T1000 (cell line): ENCODE measurements at places on chromosomes 16 and 17.

GRCh38 chr16:52578829-52579498 lies 32.0 kb upstream of the TOX3 start:
- no peak for DNase-seq

DNA sequence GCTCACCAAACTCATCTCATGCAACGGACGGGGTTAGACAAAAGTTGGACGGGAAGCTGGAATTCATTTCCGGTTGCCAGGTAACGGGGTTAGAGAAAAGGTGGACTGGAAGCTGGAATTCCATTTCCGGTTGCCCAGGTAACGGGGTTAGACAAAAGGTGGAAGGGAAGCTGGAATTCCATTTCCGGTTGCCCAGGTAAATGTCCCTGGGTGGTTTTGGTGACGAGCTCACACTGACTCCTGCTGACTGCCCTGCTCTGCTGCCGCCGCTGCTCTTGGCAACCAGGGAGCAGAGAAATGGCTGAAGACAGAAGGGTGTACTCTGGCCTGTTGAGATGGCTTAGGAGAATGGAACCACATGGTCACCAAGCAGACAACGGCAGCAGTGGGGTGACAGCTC lies 170.3 kb upstream of the RPH3AL start:
- no peak for DNase-seq

- DNase-seq, result no peak
Measured at GRCh38 chr17:56347639-56348038, 194.4 kb downstream of the ANKFN1 start.

- DNase-seq, result no peak
Measured at GRCh38 chr17:82600731-82601446, 47.4 kb downstream of the WDR45B start.

DNA sequence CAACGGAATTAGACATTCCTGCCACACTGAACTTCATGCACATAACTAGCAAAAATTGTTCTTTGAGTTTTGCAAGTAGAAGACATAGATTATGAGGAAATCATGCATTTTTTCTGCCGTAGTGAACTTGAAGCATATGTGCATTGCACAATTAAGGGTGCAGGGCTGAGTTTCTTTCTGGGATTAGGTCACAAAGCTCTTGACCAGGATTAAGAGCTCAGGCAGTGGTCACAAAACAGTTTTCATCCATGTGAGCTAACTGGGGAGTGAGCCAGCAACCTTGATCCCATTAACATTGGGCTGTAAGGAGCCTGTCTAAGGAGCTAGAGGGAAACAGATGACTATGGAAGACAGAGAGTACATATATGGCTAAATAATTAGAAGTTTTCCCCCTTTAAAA lies 143.7 kb downstream of the PMP22 start:
- DNase-seq, result no peak
